ENCODE measurements at places on chromosomes 12 and 14.

- no peak for DNase-seq
Observed at GRCh38 chr12:131176926-131177325, 223.2 kb downstream of the ADGRD1 start.

- no peak for DNase-seq
Observed at GRCh38 chr14:31582836-31583452, 21.7 kb downstream of the NUBPL start.

DNA sequence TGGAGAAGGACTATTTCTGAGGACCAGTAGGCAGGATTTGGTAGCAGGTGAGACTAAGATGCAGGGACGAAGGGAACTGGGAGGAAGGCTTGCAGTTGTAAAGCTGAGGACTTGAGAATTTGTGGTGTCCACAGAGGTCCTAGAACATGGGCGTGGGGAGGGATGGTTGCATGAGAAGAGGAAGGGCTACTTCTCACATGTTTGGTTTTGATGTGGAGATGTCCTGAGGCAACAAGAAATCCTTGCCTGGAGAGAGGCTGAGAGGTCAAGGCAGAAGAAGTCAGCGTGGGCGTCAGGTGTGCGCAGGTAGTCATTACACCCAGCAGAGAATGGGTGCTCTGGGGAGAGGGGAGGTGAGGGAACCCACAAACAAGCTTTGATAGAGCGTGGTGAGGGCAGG, 5.7 kb upstream of the RABGGTA start:
- no peak for DNase-seq

GRCh38 chr12:132606927-132607326, 3.5 kb downstream of the LRCOL1 start:
- DNase-seq = no peak

- DNase-seq = peak; percentile 76
Observed at GRCh38 chr12:48183091-48183875, at the start of gene CCDC184. TSS of gene CCDC184 (plus strand) at chr12:48183644. CDS start at chr12:48184123, 479 bp downstream.

DNA sequence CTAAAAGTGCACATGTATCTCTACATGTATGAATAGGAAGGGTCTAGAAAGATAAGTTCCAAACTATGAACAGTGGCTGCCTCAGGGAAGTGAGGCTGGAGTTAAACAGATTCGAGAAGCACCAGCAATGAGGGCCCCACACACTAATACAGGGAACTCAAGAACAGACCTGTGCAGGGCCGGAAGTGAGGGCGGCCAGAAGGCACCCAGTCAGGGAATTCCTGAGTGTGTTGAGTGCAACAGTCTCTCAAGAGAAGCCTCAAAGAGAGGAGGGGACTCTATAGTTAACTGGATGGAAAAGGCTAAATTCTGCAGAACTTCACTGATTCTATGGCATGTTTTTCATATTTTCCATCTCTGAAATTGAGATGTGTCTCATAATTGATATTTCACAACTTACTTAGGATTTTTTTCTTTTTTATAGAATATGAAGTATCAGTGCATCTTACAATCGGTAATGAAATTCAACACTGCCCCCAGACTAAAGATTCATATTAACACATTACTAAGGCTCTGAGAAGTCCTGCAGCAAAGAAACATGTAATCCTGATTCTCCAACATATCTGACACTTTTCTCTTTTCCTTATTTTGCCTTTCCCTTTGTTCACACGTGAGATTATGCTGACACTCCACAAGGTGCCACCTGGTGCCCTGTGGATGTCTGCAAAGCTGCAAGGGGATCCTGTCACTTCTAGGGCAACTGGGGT, 61.3 kb downstream of the CHGA start:
- DNase-seq = no peak

DNA sequence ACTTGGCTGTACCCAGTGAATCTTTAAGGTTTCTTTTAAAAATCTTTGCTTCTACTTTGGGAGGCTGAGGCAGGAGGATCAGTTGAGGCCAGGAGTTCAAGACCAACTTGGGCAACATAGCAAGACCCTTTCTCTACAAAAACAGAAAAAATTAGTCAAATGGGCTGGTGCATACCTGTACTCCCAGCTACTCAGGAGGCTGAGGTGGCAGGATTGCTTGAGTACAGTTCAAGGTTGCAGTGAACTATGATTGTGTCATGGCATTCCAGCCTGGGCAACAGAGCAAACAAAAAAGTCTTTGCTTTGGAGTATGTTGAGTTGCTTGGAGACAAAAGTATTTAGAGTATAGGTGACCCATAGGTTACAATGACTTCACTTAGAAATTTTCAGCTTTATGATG, 6.2 kb upstream of the DDX55 start:
- no peak for DNase-seq

GRCh38 chr12:25421651-25422167, 131.4 kb downstream of the LMNTD1 start:
- DNase-seq = no peak

DNA sequence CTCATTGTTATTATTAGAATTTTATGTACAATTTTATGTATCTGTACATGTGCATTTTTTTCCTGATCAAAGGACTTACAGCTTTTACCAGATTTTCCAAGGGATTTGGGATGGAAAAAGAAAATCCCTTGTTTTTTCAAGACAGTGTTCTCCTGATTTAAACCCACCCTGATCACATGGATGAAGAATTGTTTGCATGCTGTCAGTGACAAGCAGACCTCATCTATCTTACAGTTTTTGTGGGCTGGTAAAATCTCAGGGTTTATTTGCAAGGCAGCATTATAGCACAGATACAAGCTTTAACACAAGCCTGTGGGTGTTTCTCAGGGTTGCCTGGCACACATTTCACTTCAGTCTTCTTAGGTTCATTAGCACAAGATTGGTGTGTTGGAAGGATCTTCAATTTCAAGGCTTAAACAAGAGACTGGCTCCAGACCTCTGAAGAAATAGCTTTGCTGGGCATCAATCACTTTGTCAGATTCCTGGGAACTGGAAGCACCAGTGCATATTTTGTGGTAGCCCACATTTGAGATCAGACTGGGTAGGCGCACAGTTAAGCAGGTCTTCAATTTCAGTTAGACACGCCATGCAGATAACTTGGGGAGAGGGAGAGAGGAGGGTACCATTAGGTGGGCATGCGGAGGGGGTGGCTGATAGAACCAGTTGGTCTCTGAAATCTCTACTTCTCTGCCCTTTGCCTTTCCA, 118.0 kb downstream of the TBX5 start:
- no peak for DNase-seq

DNA sequence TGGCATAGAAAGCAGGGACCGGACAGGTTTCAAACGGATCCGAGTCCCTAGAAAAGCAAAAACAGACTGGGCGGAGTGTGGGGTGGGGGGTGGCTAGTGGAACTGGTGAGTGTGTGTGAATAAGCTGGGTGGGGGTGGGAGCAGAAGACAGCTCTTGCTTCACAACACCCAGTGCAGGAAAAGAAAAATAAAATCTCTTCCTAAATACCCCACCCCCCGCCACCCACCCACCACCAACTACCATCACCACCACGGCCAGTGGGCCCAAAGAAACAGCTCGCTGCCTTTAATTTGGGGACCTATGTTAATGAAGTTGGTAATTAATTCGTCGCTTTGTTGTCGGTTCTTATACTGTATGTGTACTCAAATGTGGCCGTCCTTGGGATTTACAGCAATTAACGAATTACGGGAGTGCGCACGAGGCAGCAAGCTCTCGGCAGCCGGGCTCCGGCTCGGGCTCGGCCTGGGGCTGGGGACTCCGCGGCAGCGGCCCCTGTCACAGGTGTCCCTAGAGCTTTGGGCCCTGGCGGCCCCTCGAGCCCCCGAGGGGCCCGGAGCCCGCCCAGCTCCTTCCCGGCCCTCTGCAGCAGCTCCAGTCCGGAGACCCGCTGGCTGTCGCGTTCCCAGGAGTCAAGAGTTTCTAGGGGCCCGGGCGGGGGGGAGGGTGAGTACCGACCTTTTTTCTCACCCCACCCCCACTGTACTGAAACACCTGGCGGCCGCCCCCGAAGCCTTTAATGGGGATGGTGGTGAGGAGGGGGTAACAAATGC, 1.5 kb upstream of the OTX2 start:
- no peak for DNase-seq

DNA sequence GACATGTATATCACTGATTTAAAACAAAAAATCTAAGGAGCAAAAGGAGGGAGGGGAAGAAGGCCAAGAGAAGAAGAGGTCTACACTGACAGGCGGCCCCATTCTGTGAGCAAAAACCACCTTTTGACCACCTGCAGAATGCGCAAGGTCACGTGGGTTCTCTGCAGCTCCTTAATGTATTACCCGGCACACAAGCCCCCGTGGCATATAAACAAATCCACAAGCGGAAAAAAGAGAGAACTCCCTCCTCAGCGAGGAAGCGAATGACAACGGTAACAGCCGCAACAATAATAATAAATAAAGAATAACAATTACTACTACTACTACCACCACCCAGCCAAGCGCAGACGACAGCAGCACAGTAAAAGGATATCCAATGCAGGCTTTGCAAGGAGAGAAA, 1.3 kb downstream of the KSR2 start:
- no peak for DNase-seq

DNA sequence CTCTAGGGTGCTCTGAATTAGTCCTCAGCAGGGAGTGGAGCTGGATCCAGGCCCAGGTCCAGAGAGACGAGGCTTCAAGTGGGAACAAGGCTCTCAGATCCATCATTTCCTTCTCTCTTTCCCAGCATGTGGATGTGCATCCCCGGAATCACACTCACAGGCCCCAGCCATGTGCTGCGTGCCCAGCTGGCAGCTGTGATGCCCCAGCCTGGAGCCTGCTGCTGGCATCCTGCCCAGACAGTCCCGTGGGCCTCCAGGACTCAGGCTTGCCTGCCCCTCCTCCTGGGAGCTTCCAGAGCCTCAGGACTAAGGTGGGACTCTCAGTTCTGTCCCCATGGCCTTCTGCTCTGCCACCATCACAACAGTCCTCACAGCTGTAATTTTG, 6.2 kb upstream of the KRT84 start:
- no peak for DNase-seq

GRCh38 chr12:96194576-96194889, 358 bp downstream of the ELK3 start:
- DNase-seq = no peak

DNA sequence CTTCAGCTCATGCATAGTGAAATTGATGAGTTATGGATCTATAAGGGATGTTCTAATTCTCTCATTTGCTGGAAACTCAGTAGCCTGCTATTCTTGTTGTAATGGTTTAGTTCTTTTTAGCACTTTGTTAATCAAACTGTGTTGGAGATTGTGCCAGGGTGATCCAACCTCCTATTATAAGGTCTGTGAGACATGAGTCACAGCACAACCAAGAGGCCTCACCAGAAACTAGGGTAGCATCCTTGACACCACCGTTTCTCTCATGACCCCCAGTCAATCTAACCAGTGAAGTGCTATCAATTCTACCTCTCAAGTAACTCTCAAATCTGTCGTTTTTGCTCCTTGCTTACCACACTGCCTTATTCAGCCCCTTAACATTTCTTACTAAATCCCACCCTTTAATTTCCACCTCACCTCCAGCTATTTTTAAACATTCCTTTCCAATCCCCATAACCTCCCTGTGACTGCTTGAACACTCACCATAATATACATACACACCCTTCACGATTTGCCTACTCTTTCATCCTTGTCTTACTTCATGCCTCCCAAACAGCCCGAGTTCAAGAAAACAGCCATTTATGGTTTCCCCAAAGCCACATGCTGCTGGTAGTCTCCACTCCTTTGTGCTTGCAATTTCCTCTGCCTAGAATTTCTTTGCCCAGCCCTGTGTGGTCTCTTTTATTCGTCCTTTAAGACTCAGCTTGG, 53.9 kb upstream of the NUDT4 start:
- no peak for DNase-seq

DNA sequence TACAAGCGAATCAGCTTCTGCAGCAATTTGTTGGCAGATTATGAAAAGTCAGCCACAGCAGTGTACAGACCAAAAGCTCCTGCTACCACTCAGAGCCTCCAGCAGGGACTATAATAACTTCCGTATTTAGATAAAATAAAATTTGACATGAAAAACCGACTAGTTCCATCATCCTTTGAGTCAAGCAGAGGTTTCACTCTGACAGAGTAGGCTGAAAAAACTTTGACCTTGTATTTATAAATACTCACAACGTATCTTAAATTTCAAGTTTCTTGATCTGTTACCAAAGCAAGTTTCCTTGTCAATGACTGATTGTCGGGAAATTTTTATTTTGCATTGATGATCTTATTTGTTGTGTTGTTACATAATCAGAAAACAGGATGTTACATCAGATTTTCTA, 283.4 kb downstream of the DAD1 start:
- no peak for DNase-seq

DNA sequence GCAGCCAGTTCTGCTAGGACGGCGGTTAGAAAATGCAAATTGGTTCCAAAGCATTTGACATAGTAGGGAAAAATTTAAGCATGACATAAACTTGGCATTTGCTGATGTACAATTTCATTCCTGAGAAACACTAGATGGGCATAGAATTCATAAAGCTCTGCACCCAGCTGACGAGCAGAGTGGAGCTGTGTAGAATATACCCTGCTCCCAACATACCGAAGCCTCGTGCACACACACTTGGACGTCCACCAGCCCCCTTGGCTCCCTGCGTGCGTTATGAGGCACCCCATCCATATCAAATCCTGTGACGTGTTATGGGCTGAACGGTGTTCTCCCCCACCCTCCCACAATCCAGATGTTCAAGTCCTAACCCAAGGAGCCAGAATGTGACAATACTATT, 65.4 kb downstream of the CLMN start:
- DNase-seq = no peak

GRCh38 chr12:82326905-82327503, 31.2 kb downstream of the CCDC59 start:
- no peak for DNase-seq

GRCh38 chr14:30132196-30132595, 204.5 kb upstream of the PRKD1 start:
- DNase-seq = no peak

DNA sequence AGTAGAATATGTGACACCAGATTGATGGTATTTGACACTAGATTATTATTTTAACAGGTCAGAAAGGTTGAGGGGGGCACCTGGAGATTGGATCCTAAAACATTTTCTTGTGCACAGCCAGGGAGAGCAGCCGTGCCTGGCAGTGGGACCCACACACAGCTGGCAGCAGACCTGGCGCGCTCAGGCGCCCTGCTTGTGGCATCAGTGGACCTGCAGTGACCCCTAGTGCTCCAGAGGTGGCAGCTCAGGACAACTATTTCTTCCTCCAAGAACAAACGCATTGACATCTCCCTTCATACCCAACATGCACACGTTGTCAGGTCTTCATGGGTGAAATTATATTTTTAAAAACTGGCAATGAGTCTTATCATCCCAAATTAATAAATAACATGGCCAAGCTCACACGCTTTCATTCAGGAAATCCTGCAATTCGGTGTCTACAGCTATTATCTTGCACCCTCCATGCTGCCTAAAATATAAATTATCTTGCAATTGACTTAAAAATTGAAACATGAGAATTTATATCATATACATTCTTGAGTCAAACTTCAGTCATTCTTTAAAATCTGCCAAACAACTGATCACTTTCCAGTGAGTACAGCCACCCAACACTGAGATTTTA, 7.7 kb upstream of the TMEM132D start:
- peak; percentile 6 for DNase-seq

- no peak for DNase-seq
Observed at GRCh38 chr12:52570511-52570910, 3.1 kb downstream of the KRT74 start.

GRCh38 chr12:13000616-13000924, 505 bp upstream of the HEBP1 start:
- DNase-seq = no peak

Measured in naive B cell (primary cell).